Activated T-cell treated with anti-CD3 and anti-CD28 coated beads for 24 hours (primary cell): ENCODE measurements at places on chromosomes 3 and 15.

DNA sequence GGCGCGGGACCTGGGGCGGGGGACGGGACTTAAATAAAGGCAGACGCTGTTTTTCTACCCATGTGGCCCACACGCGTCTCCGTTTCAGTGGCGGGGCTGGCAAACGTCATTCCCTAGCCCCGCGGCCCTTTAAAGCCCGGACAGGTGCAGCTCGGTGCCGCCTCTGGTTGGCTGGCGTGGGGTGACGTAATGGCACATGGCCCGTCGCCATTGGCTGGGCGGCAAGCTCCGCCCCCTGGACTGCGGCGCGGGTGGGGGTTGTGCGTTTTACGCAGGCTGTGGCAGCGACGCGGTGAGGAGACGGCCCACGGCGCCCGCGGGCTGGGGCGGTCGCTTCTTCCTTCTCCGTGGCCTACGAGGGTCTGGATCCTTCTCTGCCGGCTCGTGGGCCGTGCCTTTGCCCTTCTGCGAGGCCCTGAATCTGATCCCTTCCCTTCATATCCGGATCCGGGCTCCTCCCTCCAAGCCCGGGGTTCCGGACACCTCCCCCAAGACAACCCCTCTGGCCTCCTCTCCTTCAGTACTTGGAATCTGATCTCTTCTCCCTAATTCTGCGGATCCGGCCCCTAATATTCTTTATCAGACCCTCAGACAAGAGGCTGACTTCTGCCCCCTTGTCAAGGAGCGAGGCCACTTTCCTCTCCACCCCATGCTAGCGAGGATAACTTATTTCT lies at the start of gene CRELD1:
CRELD1 (plus strand) TSS at position 274 of the 674 bp plus-strand sequence. CDS start 605 bp downstream, outside the sequence.
- DNase-seq, result peak; percentile 95

DNA sequence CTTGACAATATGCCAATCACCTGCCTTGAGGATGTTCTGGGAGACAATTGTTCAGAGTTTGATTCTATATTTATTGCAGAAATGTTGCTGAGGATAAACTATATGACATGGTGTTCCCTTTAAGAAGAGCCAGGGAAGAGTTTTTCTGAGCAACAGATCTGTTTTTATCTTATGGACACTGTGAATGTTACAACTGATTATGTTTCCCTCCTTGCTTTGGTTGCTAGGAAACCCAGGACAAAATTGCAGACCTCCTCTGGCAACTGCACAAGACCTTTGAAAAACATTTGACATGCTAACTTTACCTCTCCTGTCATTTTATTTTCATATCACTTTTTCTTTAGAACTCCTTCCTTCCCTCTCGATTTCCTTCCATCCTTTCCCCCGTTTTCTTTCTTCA lies 8.2 kb upstream of the TM6SF1 start:
- DNase-seq, result no peak

GRCh38 chr3:64332459-64333350 lies 107.4 kb upstream of the PRICKLE2 start:
- no peak for DNase-seq

- DNase-seq, result no peak
Observed at GRCh38 chr3:8768364-8769087, 887 bp downstream of the OXTR start.

GRCh38 chr3:197308591-197308990 lies 10.2 kb upstream of the DLG1 start:
- no peak for DNase-seq

GRCh38 chr15:74167891-74168331 lies 5.6 kb upstream of the ISLR start:
- no peak for DNase-seq

DNA sequence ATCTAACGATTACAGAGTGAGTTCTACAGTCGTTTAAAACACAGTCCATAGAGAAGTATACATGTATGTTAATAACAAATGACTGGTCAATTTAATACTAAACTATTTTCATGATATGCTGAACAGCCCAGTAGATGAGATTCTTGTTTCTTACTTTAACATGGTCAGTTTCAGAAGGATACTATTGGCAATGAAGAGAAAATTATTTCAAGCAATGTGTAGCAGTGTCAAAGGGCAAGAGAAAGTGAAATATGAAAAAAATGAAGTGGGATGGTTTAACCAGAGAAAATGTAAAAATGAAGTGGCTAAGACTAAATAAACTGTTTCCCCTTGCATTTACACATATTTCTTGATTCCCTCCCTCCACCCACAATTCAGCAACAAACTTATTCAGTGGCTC lies 192.1 kb upstream of the TTC14 start:
- no peak for DNase-seq
